ENCODE measurements at places on chromosomes 2 and 18.
A peak's percentile ranks its signal among the peaks of the same experiment; 100 is the strongest.

- no peak for DNase-seq
These were observed 12.8 kb upstream of the FSHR start for GRCh38 chr2:49167131-49167530.

GRCh38 chr2:160224060-160224459, 24.0 kb upstream of the ITGB6 start:
- peak; percentile 11 for DNase-seq

DNA sequence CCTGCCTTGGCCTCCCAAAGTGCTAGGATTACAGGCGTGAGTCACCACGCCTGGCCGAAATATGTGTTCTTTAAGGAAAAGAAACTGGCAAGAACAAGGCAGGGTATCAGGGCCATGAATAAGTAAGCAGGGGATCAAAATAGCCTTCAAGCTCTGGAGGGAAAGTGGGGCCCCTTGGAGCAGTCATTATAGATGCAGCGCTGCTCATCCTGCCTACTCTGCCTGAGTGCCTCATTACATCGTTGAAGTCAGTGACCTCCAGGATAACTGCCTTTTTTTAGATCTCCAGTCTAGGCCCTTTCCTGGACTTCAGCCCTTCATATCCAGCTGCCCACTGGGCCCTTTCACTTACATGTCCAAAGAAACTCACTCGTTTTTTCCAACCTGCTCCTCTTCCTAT, 69.8 kb upstream of the PPM1B start:
- DNase-seq = no peak

- DNase-seq = no peak
These were observed at the start of gene METTL8 for GRCh38 chr2:171433763-171434012. TSS of gene METTL8 (minus strand) at chr2:171433990. CDS start at chr2:171392185, 41,805 bp downstream.

DNA sequence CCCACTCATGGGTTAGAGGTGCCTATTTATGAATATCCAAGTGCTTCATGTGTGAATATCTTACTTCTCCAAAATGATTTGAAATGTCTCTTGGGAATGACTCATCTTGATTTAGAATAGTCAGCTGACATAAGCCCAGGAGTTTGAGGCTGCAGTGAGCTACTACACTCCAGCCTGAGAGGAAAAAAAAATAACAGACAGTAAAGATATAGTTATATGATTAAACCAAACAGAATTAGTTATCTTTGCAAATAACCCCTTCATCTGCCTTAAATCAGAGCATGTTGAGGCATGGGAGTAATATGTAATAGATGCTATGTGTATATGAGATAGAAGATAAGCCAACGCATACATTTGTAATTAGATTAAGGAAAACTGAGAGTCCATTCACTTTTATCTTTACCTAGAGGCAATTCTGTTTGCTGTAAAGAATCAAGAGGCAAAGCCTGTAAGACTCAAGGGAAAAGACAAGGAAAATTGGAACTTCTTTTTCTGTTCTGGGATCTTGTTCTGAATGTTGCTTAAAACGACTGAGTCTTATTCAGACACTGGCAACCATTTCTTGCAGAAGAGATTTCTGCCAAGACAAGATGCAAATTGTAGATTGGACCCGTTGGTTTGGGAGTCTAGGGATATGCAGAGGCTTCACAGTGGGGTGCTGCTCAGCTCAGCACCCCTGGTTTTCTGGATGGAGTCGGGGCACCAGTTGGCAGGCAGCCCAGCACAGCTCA, 104.4 kb downstream of the LIPG start:
- DNase-seq = peak; percentile 52

GRCh38 chr18:75127143-75128021, 81.6 kb downstream of the PTGR3 start:
- DNase-seq = no peak

- DNase-seq = no peak
These were observed 42.3 kb upstream of the ALPP start for GRCh38 chr2:232336241-232336736.

DNA sequence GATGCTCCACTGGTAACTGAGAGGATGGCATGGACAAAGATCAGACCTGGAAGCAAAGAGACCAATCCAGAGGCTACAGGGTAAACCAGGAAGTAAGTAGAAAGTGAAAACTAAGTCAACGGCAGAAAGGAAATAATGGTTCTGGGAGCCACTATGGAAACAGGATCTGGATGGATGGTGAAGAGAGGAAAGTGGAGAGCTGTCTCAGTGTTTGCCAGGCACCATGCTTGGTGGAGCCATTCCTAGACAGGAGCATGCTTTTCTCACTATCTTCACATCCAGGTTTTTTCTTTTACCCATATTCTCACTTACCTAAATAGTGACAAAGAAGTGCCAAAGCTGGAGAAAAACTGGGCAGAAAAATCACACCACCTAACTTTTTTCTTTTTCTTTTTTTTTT, 22.2 kb downstream of the ZNF521 start:
- peak; percentile 43 for DNase-seq

- DNase-seq = peak; percentile 73
These were observed 340.0 kb upstream of the MEX3C start for GRCh38 chr18:51537487-51537886.

Measured in OCI-M1 (cell line).